ENCODE measurements at places on chromosomes 16 and 17. TPM values are rescaled to one million over a fixed set of nuclear protein-coding genes. Genes with fewer than 3 reads are reported as not detected.

Gene CALB2
- total RNA-seq: not detected

Gene NOG
- not detected for total RNA-seq

Gene CMTM2
- 1.6 TPM for total RNA-seq

Gene PTX4
- not detected for total RNA-seq

Gene MT1M
- total RNA-seq: not detected

Gene ZNF207
- total RNA-seq: 271 TPM

Gene SLC52A1
- 0.84 TPM for total RNA-seq

Gene TP53TG3C
- not detected for total RNA-seq

Gene WFDC1
- not detected for total RNA-seq

Gene NPIPA7
- 12.9 TPM for total RNA-seq

Gene SLC5A2
- not detected for total RNA-seq

Gene SLC2A4
- not detected for total RNA-seq

Gene CCL17
- not detected for total RNA-seq

Gene TMEM132E
- total RNA-seq: not detected

DNA sequence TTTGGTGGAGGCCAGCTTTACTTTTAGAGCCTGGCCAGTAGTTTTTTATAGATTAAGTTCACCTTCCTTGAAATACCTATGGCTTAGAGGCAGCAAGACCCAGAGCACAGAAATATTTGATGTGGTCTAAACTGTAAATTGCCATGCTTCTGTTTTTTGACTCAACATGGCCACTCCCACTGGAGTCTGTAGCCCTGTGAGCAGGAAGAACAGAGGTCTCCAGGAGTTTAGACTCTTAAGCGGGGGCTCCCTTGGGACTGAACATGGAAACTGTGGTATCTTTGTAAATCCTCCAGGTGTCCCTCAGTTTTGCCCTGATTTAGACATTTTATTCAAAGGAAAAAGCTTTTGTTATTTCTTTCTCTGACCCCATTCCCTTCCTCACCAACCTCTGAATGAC is 145.6 kb downstream of the FTO start:
- no peak for DNase-seq

- no peak for DNase-seq
These were observed 46.1 kb downstream of the ZNRF1 start for GRCh38 chr16:75044800-75045361.

DNA sequence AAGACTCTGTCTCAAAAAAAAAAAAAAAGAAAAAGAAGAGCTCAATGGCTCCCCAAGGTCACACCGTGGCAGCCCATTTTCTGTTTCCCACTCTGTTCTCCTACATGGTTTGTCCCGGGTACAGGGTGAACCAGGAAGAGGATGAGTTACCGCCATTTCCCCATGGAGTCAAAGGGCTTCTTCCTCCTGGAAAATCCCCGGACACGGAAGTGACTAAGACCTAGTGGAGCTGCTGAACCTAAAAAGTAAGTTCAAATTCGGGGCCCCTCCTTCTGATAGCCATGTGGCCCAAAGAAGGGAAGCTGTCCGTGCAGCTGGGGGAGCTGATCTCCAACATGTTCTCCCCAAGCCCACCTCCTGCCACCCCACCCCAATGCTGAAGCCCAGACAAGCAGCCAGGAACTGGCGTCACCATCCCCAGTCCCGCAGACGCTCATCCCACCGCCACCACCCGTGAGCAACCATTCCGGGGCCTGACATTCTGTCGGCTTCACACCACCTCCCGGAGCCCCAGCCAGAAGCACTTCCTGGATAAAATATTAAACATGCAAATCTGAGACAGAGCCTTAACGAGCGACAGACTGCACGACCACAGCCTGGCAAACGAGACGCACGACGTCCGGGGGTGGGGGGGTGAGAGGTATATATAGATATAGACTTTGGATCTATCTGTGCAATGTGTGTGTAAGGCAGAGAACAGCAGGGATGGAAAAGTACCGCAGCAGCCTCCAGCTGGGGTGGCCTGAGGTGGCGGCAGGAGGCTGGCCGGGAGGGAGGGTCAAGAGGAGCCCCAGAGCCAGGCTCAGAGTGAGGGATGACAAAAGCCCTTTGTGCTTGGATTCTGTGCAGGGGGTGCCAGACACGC is 17.6 kb downstream of the EPOP start:
- no peak for DNase-seq

GRCh38 chr16:6111390-6111789 is 1013.8 kb upstream of the EEF2KMT start:
- no peak for DNase-seq

GRCh38 chr17:44808156-44808555 is 21.9 kb downstream of the GJC1 start:
- DNase-seq: no peak

DNA sequence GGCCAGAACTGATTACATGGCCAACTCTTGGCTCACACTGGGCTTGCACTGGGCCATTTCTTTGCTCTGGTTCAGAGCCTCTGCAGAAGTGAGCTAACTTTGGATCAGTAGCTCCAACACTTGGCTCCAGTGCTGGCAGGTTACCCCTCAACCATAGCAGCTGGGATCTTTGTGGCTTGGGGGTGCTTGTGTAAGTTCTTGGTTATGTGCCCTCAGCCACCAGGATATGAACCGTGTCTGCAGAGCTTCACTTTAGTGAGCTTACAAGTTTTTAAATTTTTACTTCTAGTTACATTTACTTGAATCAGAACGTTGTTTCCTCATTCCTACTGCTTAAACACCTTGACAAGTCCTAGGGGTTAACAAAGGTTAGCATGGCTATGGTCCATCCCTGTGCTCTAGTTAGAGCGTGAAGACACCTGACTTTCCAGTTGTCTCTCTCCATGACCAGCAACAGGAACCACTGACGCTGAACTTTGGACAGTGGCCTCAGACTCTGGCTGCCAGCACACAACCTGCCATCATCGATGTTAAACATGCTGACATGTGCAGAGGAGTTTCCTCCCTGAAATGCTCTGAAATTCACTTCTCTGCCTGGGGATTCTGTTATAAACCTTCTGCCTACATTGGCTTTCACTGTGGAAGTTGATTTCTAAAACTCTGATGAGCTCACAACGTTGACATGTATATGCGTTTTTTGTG is 4.1 kb downstream of the PDF start:
- DNase-seq: no peak

DNA sequence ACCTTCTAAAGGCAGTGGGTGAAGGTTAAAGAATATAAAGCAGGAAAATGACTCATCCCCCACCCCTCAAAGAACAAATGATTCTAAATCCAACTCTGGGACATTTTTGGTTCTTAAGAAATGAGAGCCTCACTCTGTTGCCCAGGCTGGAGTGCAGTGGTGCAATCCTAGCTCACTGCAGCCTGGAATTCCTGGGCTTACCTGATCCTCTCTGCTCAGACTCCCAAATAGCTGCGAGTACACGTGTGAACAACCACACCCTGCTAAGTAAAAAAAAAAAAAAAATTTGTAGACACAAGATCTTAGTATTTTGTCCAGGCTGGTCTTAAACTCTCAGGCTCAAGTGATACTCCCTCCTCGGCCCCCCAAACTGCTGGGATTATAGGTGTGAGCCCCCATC is 298.8 kb upstream of the MAF start:
- no peak for DNase-seq

DNA sequence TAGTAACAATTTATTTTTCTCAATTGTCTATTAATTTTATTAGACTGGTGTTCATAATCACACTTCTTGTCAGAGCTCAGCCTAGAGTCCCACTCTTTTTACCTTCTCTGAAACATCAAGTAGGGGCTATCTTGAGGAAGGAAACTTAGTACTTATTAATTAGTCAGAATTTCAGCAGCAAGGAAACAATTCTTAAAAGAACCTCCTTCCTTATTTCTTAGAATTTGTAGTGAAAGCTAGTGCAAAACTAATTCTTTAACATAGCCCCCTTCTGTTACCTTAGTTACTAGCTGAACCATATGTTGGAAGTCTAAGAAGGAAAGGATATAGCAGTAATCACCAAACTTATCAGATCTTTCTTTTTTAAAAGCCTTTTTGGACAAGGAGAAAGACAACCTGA is 35.2 kb downstream of the MAP2K4 start:
- DNase-seq: no peak

- peak; percentile 75 for DNase-seq
These were observed 8.2 kb downstream of the RHBDF2 start for GRCh38 chr17:76492989-76493501.

GRCh38 chr17:4693416-4693815 is 10.5 kb downstream of the PELP1 start:
- no peak for DNase-seq

DNA sequence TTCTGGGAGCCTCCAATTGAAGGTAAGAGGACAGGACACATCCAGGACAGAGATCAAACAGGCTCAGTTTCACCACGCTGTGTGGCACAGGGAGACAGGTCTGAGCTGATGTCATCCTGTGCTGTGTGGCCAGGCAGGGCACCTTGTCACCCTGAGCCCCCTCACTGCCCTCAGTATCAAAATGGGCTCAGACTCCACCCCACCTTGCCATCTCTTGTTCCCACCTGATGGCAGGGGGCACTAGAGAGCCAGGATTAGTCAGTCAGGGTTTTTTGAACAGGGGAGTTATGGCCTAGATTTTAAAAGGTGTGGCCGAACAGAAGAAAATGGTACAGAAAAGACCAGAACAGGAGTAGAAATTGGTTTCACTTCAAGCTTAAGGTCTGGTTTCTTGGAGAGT is 2.6 kb downstream of the KAT2A start:
- DNase-seq: peak; percentile 68

- DNase-seq: no peak
These were observed 72.6 kb downstream of the SYCE1L start for GRCh38 chr16:77271532-77272426.

DNA sequence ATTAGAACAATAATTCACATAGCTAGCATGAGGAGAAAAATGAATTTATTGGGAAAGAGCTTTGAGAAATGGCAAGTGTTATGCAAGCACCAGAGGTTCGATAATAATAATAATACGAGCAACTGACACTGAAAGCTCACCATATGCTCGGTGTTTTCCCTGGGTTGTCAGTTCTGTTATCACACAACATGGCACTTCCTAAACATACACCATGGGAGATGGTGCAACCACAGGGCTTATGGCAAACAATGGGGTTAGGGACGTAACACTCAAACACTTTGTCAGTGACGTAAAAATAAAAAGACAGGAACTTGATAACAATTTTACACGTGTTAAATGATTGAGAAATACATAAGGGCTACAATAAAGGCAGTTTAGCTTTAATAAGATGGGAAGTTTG is 23.7 kb downstream of the OR1D5 start:
- DNase-seq: no peak

DNA sequence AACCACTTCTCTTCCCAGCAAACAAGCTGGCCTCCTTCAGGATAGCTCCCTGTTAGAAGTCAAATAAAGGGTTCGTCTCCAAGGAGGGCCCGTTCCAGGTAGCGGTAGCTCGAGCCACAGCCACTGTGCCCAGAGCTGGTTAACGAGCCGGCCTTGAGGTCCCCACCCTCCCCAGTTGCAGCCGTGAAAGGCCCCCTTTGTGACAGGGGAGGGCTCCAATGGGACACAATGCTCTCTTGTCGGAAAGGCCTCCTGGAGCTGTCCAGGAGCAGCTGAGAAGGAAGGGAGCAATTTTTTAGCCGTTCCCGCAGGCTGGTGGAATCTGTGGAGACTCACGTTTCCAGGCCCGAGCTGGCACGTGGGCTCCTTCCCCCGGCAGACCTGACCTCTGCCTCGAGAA is 29.9 kb upstream of the FOXF1 start:
- DNase-seq: no peak

GRCh38 chr17:81309140-81309858 is 14.2 kb upstream of the SLC38A10 start:
- peak; percentile 47 for DNase-seq

DNA sequence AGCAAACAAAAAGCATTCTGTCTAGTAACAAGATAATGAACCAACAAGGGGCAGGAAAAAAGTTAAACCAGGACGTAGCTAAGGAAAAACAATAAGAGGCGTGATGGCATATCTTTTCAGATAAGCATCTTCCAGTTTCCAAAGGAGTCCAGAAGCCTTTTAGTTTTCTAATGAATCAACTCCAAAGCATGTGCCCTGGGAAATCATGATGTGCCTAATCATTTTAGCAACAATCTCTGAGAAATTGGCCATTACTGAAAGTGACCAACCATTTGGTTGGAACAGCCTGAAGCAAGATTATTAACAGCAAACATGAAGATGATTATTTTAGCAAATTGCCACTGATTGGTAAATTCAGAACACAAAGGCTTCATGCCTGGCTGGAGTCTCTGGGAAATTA is 440.9 kb upstream of the MAF start:
- no peak for DNase-seq

GRCh38 chr16:63652091-63652490 is 1469.8 kb downstream of the CDH11 start:
- DNase-seq: no peak

DNA sequence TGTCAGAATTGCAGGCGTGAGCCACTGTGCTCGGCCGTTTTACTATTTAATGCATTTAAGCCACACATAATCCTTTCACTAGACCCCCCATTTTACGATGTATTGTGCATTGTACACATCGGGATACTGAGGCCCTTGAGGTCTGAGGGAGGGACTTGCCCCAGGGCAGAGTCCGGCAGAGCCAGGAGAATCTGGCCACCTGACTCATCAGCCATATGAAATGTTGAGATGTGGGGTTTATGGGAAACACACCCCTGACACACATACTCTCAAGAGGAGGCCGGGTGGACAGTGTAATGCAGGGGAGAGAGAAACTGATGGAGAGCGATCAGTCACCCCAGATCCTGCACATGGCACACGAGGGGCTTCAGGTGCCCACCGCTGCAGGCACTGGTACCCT is 196.6 kb downstream of the ZNF423 start:
- no peak for DNase-seq

GRCh38 chr17:4362141-4362540 is 4.3 kb downstream of the UBE2G1 start:
- no peak for DNase-seq

DNA sequence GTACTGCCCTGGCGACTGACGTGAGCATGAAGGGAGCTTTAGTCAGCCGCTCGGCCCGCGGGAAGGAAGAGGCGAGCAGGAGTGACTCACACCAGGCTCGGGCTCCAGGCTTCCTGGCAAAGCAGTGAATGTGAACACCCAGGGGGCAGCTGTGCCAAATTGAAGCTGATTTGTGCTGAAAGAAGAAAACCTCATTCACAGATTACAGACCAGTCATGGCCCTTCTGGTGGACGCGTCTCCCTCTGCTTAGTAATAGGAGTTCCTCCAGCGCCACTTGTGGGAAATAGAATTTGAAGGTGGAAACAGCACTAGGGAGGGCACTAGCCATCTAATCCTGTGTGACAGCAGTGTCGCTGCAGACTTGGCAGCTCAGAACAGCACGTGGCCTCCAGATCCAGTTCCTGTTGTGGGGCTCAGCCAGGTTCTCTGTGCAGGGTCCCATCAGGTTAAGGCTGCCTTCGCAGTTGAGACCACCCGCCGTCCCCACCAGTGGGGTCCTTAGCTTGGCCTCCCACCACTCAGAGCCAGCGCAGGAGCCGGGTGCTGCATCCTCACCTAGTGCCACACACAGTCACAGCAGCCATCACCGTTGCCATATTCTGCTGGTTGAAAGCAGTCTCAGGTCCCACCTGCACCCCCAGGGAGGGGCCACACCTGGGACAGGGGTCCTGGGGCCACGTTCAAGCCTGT is 164.5 kb upstream of the CHMP6 start:
- no peak for DNase-seq

DNA sequence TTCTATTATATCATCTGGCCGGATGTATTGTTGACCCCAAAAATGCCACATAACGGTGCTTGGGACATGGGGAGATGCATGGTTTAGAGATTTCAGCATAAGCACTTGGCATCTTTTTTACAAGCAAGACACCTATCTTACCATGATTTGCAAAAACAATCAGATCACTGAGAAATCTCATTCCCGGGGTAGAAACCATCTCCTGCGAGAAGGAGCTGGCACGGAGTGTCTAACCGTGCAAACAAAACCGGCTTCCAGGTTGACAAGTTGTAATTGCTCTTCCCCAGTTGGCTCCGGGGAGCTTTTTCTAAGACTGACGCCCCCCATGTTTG is 1.0 kb downstream of the SLC16A6 start:
- no peak for DNase-seq
